ENCODE measurements at places on chromosomes 3 and 15. TPM values are rescaled to one million over a fixed set of nuclear protein-coding genes. Genes with fewer than 3 reads are reported as not detected.
A peak's percentile ranks its signal among the peaks of the same experiment; 100 is the strongest.

GRCh38 chr3:125003859-125004595 lies 51.8 kb downstream of the HEG1 start:
- no peak for DNase-seq

- no peak for DNase-seq
These were observed 5.1 kb upstream of the TM4SF1 start for GRCh38 chr3:149382518-149382917.

DNA sequence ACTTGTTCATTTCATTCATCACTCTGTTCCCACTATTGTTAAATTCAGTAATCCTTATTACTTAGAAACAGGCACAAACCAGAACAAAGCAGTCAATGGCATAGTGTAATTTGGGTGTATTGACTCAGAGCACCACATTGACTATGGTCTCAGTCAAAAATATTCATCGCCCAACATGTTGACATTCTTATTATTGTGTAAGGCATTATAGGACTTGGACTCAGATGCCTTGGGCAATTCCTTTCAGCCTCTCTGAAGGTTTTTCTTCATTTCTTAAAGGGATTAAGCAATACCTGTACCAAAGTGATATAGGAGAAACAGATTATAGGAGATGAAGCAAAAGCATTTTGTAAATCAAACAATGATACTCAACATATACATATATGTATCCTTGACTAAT lies 114.7 kb upstream of the BHLHE40 start:
- no peak for DNase-seq

DNA sequence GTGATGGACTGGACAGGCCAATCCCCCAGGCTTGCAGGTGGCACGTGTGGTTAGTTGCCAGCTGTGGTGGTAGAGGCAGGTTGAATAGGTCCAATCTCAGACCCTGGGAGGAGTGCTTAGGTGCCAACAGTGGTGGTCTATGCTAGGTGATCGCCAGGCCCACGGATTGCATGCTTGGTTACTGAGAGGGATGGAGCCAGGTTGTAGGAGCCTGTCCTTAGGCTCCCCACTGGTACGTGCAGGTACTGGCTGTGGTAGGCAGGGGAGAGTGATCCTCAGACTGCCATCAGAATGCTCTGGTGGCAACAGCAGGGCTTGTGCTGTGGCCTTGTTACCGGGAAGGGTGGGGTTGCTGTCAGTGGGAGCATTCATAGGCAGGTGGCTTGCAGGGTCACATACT lies 44.7 kb downstream of the NCK1 start:
- DNase-seq: no peak

DNA sequence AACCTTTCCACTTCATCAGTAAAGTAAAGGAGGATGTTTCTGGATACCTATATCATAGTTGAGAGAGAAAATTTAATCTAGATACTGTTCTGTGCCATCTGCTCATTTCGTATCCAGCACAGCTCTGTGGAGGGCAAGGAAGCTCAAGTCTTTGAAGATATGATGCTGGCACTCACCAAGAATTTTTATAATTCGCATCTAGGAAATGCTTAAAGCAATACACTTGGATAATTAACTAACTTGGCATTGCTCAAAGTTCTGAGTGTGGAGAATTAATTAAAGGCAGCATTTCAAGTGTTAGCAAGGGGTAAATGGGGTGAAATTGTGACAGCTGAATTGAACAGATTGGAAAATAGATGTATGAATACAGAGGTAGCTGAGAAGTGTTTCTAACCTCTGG lies 213.2 kb downstream of the KCNMB2 start:
- no peak for DNase-seq

- DNase-seq: no peak
These were observed 5.5 kb downstream of the SFMBT1 start for GRCh38 chr3:53040351-53040820.

DNA sequence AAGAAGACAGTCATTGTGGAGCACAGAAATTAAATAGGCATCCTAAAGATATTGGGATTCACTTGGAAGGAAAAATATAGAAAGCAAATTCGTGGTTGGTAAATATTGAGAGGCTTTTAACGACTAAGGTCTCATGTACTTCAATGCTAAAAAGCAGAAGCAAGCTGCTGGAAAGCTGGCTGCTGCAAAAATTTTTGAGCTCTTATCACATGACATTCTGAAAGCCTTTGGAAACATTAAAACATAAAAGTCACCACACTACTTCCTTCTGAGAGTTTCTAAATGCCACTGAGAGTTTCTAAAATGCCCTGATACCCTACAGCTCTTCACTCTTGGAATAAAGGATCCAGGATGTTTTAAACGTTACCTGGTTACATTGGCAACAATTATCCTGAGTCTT lies 39.0 kb upstream of the CBLB start:
- no peak for DNase-seq

DNA sequence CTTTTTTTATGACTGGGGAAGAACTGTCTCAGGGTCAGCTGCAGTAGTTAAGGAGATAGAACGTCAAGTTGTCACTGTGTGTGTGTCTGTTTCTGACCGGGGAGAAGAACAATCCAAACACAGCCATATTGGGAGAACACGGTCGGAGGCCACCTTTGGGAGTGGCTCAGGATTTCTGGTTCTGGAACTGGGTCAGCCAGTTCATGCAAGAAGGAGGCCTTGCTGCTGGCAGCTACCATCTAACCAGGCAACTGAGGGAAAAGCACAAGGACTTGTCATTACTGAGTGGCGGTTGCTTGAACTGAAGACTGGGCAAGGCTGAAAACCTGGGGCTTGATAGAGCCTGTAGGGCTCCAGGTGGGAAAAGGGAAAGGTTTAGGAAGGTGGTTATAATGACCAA lies 24.6 kb downstream of the GLDN start:
- DNase-seq: no peak

DNA sequence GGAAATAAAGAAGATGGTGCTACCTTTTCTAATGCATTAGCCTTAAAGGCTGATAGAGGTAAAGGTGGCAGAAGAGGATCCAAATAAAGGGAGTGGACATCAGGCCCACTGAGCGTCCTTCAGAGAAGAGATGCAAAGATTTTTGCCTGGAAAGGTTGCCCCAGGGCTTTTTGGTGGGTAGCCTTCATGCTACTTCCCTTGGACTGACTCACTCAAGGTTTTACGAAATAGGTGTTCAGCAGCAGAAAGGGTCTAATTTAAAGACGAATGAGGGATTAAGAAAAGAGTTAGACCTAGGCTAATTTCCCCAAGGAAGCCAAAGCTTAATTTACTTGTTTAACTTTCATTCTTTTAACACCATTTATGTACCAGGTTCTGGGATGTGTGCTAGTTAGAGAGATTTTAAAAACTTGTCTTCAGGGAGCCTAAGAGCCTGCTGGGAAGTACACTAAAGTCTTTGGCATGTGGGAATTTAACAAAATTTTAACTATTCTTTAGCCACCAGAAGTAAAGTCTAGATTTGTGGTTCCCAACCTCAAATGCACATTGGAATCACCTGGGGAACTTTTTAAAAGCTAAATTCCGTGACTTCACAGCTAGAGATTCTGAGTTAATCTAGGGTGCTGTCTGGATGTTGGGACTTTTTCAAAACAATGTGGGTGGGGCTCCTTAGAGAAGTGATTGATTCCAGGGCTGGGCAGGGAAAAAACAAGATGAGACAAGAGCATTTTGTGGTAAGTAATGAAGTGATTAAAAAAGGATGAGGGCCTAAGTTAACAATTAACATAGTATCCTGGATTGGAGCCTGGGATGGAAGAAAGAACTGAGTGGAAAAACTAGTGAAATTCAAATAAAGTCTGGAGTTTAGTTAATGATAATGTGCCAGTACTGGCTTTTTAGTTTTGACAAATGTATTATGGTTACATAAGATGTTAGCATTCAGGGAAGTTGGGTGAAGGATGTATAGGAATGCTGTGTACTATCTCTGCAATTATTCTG lies 3.4 kb downstream of the IL20RB start:
- DNase-seq: no peak

DNA sequence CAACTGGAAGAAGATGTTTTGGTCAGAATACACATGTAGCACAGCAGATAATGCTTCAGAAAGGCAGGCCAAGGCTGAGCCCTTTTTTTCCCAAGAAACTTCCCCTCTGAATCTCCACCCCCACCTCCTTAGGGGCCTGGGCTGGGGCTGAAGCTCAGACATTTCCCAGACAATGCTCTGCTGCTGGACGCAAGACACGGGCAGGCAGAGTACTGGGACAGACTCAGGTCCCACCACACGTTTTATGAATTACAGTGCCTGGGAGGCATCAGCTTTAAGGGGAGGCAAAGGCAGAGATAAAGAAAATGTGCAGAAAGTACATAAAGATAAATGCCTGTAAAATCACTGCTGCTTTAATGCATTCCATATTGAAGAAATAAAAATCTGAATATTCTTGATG lies 479.4 kb downstream of the ERC2 start:
- DNase-seq: no peak

GRCh38 chr3:191220908-191221307 lies 21.9 kb downstream of the OSTN start:
- no peak for DNase-seq

- no peak for DNase-seq
These were observed 41.8 kb downstream of the SLMAP start for GRCh38 chr3:57797701-57798487.

- DNase-seq: peak; percentile 44
These were observed 69.8 kb downstream of the SQOR start for GRCh38 chr15:45704329-45705249.

DNA sequence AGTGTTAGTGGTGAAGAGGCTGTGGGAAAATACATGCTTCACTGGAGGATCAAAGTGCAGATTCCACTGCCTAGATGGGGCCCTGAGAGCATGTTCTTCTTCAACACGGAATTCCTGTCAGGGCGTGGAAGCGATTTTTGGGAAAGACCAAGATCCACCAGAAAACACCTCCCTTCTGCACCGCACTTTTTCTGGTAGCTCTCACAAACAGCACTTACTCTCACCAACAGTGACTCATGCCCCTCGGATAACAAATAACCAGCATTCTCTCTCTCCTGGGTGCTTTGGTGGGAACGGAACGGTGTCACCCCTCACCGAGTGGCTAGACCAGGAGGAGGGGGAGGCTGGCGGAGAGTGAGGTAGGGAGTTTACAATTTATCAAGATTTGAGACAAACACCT lies 40.1 kb downstream of the ADAMTSL3 start:
- DNase-seq: no peak

- DNase-seq: no peak
These were observed 19.5 kb downstream of the LIPH start for GRCh38 chr3:185532901-185533300.

DNA sequence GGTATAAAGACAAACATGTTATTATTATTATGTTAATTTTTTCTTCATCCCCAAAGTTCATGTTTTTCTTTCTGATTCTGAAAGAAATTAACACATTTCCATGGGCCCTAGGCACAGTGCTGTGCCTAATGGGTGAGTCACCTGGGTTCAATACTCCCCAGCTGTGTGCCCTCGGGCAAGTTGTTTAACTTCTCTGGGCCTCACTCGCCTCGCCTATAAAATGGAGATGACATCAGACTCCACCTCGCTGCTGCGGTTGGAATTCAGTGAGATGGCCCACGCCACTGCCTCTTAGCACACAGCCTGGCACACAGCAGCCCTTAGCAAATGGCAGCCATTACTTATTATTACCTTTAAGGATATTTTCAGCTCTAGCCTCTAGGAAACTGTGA lies 22.6 kb downstream of the DNASE1L3 start:
- no peak for DNase-seq

DNA sequence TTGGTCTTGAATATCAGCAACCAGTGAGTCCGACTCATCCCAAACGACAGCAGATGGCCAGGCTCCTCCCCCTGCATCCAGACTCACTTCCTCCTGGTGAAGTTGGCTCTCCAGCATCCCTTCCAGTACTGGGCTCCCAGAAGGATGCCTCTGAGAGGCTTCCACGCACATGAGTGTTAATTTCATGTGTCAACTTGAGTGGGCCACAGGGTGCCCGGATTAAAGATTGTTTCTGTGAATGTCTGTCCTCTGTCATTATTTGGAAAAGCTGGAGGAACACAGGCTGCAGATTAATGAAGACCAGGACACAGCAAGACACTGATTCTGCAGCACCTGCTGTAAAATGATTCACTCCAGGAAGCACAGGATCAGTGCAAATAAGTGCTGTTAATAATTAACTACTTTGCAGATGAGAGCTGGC lies 99.8 kb downstream of the ATP10A start:
- DNase-seq: no peak

DNA sequence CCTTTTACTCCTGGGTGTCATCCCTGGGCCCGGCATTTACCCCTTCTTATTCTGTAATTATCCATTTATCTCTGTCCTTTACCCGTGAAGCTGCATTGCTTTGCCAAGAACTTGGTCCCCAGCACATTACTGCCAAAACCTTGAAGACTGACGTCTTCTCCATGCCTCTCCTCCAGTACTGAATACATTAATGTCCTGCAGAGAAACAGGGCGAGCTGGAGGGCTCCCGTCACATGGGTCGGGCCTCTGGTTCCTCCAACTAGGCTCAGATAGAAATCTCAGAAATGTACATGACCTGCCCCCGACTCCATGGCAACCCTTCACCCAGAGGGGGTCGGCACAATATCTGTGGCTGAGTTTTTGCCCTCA lies 445 bp downstream of the EFCAB12 start:
- DNase-seq: no peak

- no peak for DNase-seq
These were observed 19.2 kb upstream of the GSK3B start for GRCh38 chr3:120113128-120114116.

DNA sequence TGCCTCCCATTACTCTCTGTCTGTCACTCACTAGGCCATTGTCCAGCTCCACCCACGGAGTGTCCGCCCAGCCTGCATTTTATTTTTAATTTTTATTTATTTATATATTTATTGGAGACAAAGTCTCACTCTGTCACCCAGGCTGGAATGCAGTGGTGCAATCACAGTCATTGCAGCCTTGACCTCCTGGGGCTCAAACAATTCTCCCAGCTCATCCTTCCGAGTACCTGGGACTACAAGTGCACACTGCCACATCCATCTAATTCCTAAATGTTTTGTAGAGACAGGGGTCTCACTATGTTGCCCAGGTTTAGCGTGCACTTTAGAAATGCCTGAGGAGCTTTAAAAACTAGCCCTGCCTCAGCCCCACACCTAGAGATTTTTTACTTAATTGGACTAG lies 141.5 kb downstream of the LIPC start:
- no peak for DNase-seq

- DNase-seq: no peak
These were observed 419.6 kb upstream of the TGFBR2 start for GRCh38 chr3:30186741-30187219.

DNA sequence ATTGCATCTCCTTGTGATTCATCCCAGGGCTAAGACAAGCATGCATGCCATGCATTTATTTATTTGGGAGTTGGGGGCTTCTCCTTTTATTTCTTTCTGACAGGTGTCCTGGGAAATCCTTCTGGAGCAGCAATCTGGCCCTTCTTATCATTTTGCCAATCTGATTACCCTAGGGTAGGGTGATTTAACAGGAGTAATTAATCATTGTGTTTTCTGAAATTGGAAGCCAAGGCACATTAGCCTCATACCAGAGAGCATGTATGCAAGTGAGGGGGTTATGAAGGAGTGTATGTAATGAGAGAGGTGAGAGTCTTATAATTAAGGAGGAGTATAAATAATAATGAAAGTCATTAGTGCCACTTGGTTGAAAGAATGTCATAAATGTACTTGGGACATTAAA lies 37.4 kb upstream of the ARPP21 start:
- DNase-seq: no peak

The CCDC191 gene
- total RNA-seq: 7.1 TPM

The IL20RB gene
- total RNA-seq: 2.7 TPM

The GOLGA8S gene
- total RNA-seq: 0.35 TPM

The SLITRK3 gene
- total RNA-seq: not detected

The ABCC5 gene
- total RNA-seq: 42.6 TPM

The DGKG gene
- not detected for total RNA-seq

The MME gene
- total RNA-seq: not detected

The TAGLN3 gene
- not detected for total RNA-seq

The LRCH3 gene
- total RNA-seq: 76.0 TPM

The EOMES gene
- total RNA-seq: 4.2 TPM

The SEMA6D gene
- total RNA-seq: not detected

The SMCO1 gene
- not detected for total RNA-seq

Measured in CD4-positive, alpha-beta memory T cell (primary cell).